ENCODE measurements at places on chromosomes 6 and 20. TPM values are rescaled to one million over a fixed set of nuclear protein-coding genes. Genes with fewer than 3 reads are reported as not detected.

The PPP1R10 gene
- 39.9 TPM for total RNA-seq

The LAMP5 gene
- total RNA-seq: 34.1 TPM

The SYS1 gene
- total RNA-seq: 32.8 TPM

The CSNK2A1 gene
- total RNA-seq: 201 TPM

The SEL1L2 gene
- total RNA-seq: 0.60 TPM

The MUCL3 gene
- total RNA-seq: not detected

The FAM162B gene
- total RNA-seq: 5.6 TPM

The ZC2HC1B gene
- not detected for total RNA-seq

The MAP3K4 gene
- 70.9 TPM for total RNA-seq

The MUC21 gene
- total RNA-seq: 0.11 TPM

The PRPH2 gene
- total RNA-seq: 147 TPM

The SLC25A27 gene
- total RNA-seq: 97.2 TPM

The TRAPPC3L gene
- 0.38 TPM for total RNA-seq

The NTSR1 gene
- 0.33 TPM for total RNA-seq

The PLA2G7 gene
- 1.9 TPM for total RNA-seq

The THBS2 gene
- 132 TPM for total RNA-seq

The SLC44A4 gene
- 3.0 TPM for total RNA-seq

The BMP6 gene
- 13.1 TPM for total RNA-seq

The SRMS gene
- not detected for total RNA-seq

Data from camera-type eye (tissue), 1 donor.